Natural killer cell treated with Interleukin-12 subunit alpha and Interleukin-12 subunit beta and Interleukin-15 and Interleukin-18, amount 100 ng/mL, for 72 hours (primary cell): ENCODE measurements at places on chromosomes 2 and 18. TPM values are rescaled to one million over a fixed set of nuclear protein-coding genes. Genes with fewer than 3 reads are reported as not detected.

DNA sequence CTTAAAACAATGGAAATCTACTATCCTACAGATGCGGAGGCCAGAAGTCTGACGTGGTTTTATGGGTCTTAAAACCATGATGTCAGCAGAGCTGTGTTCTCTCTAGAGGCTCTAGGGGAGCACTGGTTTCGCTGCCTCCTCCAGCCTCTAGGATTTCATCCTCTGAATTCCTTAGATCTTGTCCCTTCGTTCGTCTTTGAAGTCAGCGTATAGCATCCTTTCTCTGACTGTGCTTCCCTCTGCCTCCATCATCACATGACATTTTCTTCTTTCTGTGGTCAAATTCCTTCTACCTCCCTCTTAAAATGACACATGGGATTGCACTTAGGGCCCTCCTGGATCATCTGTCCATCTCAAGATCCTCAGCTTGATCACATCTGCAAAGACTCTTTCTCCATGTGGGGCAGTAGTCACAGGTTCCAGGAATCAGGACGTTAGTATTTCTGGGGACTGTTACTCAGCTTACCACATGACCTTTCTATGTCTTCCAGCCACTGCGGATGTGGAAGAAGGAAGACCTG is 22.7 kb upstream of the NCK2 start:
- H3K4me3 ChIP-seq, result peak overlapping the region; percentile 16
- H3K27ac ChIP-seq, result no peak overlapping the region
- H3K36me3 ChIP-seq, result peaks cover 6% of the 10 kb centered on the region
- DNase-seq, result no peak
- no peaks in the 10 kb centered on the region for H3K4me1 ChIP-seq

Gene DLX2
- total RNA-seq, result not detected

DNA sequence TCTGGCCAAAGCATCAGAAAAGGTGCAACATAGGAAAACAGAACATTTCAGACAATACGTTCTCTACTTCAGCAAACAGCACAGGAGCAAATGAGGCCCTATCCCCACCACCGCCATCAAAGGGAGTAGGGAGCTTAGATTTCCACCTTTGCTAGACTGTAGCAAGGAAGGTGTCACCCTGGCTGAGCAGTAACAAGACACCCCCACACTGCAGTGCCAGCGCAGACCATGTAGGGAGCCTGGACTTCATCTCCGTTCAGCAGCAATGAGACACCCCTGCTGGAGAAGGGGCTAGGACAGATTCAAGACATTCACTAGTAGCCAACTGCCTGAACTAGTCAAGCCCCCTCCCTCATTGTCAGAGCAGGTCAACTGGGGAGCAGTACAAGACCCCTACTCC is 160.1 kb upstream of the CBLN2 start:
- no peak overlapping the region for H3K27ac ChIP-seq
- no peaks in the 10 kb centered on the region for H3K4me1 ChIP-seq
- no peaks in the 10 kb centered on the region for H3K27me3 ChIP-seq
- H3K36me3 ChIP-seq, result no peaks in the 10 kb centered on the region
- no peak overlapping the region for H3K4me3 ChIP-seq

- H3K36me3 ChIP-seq, result peaks cover 4% of the 10 kb centered on the region
- no peak overlapping the region for H3K27ac ChIP-seq
- H3K4me3 ChIP-seq, result no peak overlapping the region
- H3K27me3 ChIP-seq, result no peaks in the 10 kb centered on the region
- DNase-seq, result no peak
Measured at GRCh38 chr18:29841631-29842030, 1200.9 kb downstream of the DSC3 start.

DNA sequence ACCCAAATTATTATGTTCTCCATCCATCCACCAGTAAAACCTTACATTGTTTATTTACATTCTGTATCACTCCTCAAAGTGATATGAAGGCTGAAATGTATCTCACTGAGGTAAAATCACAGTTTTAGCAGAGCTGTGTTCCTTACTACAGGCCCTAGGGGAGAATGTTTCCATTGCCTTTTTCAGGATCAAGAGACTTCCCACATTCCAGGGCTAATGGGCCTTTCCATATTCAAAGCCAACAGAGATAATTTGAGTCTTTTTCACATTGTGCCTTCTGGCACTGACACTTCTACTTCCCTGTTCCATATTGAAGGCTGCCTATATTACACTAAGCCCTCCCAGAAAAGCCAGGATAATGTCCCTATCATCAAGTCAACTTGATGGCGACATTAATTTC is 20.0 kb downstream of the NETO1 start:
- no peaks in the 10 kb centered on the region for H3K4me1 ChIP-seq
- no peak overlapping the region for H3K27ac ChIP-seq

Gene SCYGR4
- not detected for total RNA-seq

DNA sequence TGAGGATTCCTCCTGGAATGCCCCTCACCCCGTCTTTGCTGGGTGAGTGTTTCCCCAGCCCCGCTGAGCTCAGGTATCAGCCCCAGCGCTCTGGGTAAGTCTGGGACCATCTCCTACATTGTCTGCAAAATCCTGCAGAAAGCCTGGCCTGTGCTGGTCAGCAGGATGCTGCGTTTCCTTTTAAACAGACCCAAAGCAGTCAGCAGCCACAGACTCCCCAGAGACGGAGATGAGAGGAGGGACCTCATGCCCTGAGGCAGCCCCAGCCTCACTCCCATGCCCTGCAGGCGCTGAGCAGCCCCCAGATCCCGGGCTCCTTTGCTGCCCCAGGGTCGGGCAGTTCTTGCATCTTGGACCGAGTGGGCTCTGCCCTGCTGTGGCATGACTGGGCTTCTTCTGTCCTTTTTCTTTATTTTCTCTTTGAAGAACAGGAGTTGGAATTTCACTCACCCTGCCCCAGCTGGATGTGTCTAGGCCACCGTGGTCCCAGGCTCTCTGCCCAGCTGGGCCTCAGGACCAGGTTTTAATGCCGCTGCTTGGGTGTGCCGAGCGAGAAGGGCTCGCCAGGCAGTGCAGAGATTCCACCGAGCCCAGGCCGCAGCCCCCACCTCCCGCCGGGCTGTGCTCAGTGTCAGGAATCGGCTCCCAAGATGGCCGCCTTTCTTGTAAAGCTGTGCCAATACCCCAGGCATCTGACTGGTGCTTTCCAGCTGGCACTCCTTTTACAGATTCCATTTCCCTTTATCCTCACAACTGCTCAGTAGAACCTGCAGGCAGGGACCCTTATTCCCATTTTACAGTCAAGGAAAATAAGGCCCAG is 43.6 kb downstream of the ODC1 start:
- H3K36me3 ChIP-seq, result no peaks in the 10 kb centered on the region
- no peak overlapping the region for H3K27ac ChIP-seq
- no peaks in the 10 kb centered on the region for H3K27me3 ChIP-seq
- no peak for DNase-seq
- no peak overlapping the region for H3K4me3 ChIP-seq
- peaks cover 48% of the 10 kb centered on the region for H3K4me1 ChIP-seq

Gene LHCGR
- total RNA-seq, result not detected

DNA sequence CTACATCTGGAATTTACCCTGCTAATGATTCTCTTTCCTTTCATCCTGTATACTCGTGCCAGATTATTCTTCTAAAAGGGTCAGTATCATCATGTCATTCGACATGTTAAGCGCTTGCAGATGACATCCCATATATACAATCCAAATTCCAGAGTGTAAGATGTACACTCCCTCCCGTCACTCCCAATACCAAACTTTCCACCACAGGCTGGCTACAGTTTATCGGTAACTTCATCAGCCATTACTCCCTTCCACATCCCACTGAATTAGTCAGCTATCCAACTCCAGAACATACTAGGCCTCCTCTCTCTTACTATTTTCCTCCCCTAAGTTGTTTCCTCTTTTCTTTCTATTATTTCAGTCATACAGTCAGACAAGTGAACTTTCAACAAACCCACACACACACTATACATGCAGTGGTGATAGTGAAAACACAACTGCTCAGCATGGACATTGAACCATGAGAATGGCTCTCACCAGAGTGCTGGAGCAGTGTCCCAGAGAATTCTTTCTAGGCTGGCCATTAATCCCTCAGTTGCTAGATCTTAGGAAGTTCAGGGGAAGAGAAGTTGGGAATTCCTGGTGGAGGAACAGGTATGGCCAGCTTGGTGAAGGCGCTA is 10.6 kb upstream of the NMI start:
- no peak overlapping the region for H3K4me3 ChIP-seq
- DNase-seq, result no peak
- no peak overlapping the region for H3K27ac ChIP-seq
- peaks cover 12% of the 10 kb centered on the region for H3K27me3 ChIP-seq
- no peaks in the 10 kb centered on the region for H3K36me3 ChIP-seq

DNA sequence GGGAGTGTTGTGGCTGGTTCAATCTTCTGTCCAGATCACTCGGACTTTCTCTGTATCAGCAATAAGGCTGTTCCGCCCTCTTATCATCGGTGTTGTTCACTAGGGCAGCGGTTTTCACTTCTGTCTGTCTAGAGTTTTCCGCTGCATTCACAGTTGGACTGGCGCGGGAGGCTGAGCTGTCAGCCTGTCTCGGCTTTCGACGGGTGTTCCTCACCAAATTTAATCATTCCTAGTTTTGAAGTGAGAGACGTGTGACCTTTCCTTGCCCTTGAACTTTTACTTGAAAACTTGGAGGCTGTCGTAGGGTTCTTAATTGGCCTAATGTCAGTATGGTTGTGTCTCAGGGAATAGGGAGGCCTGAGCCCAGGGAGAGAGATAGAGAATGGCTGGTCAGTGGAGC is 108.3 kb downstream of the NFATC1 start:
- H3K36me3 ChIP-seq, result peaks cover 13% of the 10 kb centered on the region
- H3K27ac ChIP-seq, result no peak overlapping the region
- no peaks in the 10 kb centered on the region for H3K27me3 ChIP-seq
- H3K4me1 ChIP-seq, result peaks cover 36% of the 10 kb centered on the region
- DNase-seq, result no peak
- H3K4me3 ChIP-seq, result no peak overlapping the region

- H3K27me3 ChIP-seq, result peaks cover 1% of the 10 kb centered on the region
- peaks cover 26% of the 10 kb centered on the region for H3K4me1 ChIP-seq
- peak within 1 kb of the TSS; percentile 95 for H3K27ac ChIP-seq
- DNase-seq, result no peak
Measured at GRCh38 chr2:239400596-239401066, at the start of gene HDAC4. Gene HDAC4, minus strand, starts transcription at chr2:239401020. Its CDS starts 48,321 bp downstream, at chr2:239352699.

Gene ANO7
- 2.8 TPM for total RNA-seq

DNA sequence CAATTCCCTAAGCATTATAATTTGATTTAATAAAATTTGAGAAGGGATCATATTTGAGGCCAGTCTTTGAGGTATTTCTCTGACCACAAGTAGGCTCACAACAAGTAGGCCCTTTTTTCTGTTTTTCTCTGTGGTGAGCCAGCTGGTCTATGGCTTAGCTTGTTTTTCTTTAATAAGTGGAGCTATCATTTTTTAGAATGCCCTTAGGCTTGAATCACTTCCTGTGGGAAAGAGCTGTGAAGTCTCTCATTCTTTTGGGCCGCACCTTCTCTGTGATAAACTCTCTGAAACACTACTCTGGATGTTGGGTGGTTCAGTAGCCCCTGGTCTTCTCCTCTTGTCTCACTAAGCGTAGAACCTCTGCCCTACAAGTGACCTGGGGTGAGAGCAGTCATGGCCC is 235.9 kb downstream of the SUCLG1 start:
- peak overlapping the region; percentile 11 for H3K4me3 ChIP-seq
- peak overlapping the region; percentile 70 for H3K27ac ChIP-seq
- H3K36me3 ChIP-seq, result peaks cover 21% of the 10 kb centered on the region
- DNase-seq, result no peak

- no peak for DNase-seq
- H3K36me3 ChIP-seq, result no peaks in the 10 kb centered on the region
- H3K4me3 ChIP-seq, result no peak overlapping the region
- H3K27ac ChIP-seq, result no peak overlapping the region
- no peaks in the 10 kb centered on the region for H3K4me1 ChIP-seq
- H3K27me3 ChIP-seq, result no peaks in the 10 kb centered on the region
Measured at GRCh38 chr2:40039549-40039948, 260.5 kb upstream of the THUMPD2 start.

- H3K4me1 ChIP-seq, result no peaks in the 10 kb centered on the region
- H3K27ac ChIP-seq, result no peak overlapping the region
- no peak for DNase-seq
Measured at GRCh38 chr18:11502368-11502767, 107.0 kb upstream of the SLC35G4 start.

Gene GPBAR1
- total RNA-seq, result 2.6 TPM

- H3K4me3 ChIP-seq, result peak overlapping the region; percentile 43
- H3K4me1 ChIP-seq, result peaks cover 3% of the 10 kb centered on the region
- no peaks in the 10 kb centered on the region for H3K36me3 ChIP-seq
- H3K27me3 ChIP-seq, result peaks cover 10% of the 10 kb centered on the region
- DNase-seq, result no peak
- peak overlapping the region; percentile 58 for H3K27ac ChIP-seq
Measured at GRCh38 chr2:102478686-102479470, 5.9 kb downstream of the SLC9A4 start.

Gene ALLC
- not detected for total RNA-seq

Gene SLC30A3
- not detected for total RNA-seq

Gene CIDEA
- not detected for total RNA-seq

DNA sequence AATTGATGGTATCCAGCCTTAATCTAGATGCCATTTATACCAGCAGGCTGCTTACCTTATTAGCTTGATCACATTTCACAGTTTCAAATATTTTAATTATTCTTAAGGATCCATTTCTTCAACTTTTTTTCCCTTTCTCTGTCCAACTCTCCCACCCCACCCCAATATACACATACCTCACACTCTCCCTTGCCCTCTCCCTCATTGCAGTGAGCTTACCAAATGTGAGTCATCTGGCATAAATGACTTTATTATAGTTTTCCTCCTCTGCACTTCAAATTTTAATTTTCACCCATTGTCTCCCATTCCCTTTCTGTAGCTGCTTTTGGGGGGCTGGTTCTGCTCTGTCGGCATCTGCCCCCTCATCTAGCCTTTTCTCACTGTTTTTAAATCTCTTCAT is 12.9 kb downstream of the HTR2B start:
- H3K27ac ChIP-seq, result no peak overlapping the region
- H3K4me3 ChIP-seq, result no peak overlapping the region
- DNase-seq, result no peak
- H3K27me3 ChIP-seq, result no peaks in the 10 kb centered on the region
- peaks cover 37% of the 10 kb centered on the region for H3K36me3 ChIP-seq
- peaks cover 7% of the 10 kb centered on the region for H3K4me1 ChIP-seq

DNA sequence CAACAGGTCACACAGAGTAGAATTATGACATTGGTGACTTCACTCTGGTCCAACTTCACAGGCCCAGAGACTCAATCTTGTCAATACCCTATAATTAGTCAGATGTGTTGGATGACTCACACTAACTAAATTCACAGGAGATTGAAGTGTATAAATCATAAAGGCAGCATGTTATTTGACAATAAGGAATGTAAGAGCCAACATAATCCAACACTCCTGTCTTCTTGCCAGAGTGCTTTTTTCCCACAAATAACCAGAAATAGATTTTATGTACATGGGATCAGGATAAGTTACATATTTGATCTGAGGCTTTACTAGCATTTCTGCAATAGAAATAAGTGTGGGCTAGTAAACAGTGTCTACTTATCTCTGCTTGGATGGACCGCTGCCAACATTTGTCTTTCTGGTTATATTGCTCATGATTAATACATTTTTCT is 42.2 kb upstream of the ZSWIM2 start:
- no peaks in the 10 kb centered on the region for H3K27me3 ChIP-seq
- no peak overlapping the region for H3K27ac ChIP-seq
- H3K36me3 ChIP-seq, result no peaks in the 10 kb centered on the region
- H3K4me1 ChIP-seq, result no peaks in the 10 kb centered on the region

GRCh38 chr2:132891498-132891897 is 221.5 kb upstream of the LYPD1 start:
- no peak overlapping the region for H3K27ac ChIP-seq
- DNase-seq, result no peak
- H3K4me3 ChIP-seq, result no peak overlapping the region
- no peaks in the 10 kb centered on the region for H3K27me3 ChIP-seq
- H3K36me3 ChIP-seq, result no peaks in the 10 kb centered on the region

- H3K36me3 ChIP-seq, result no peaks in the 10 kb centered on the region
- H3K4me3 ChIP-seq, result no peak overlapping the region
- peaks cover 9% of the 10 kb centered on the region for H3K27me3 ChIP-seq
- no peaks in the 10 kb centered on the region for H3K4me1 ChIP-seq
- no peak overlapping the region for H3K27ac ChIP-seq
- DNase-seq, result no peak
Measured at GRCh38 chr2:223019987-223020717, 31.8 kb upstream of the KCNE4 start.
